ENCODE measurements at places on chromosomes 16 and 17.

DNA sequence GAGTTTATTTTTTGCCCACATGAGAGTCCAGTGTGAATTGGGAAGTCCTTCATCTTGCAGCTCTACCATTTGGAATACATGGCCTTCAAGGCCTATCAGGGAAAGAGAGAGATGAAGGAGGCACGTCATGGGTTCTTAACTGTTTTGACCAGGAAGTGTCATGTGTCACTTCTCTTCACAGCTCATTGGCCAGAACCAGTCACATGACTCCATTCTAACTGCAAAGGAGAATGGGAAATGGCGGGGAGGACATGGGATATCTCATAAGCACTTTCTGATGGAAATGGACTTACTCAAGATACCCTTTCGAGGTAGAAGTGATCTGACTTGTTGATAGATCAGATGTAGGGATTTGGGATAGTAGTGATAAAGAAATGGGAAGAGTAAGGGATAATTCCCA lies 57.9 kb upstream of the CES5A start:
- DNase-seq, result no peak

DNA sequence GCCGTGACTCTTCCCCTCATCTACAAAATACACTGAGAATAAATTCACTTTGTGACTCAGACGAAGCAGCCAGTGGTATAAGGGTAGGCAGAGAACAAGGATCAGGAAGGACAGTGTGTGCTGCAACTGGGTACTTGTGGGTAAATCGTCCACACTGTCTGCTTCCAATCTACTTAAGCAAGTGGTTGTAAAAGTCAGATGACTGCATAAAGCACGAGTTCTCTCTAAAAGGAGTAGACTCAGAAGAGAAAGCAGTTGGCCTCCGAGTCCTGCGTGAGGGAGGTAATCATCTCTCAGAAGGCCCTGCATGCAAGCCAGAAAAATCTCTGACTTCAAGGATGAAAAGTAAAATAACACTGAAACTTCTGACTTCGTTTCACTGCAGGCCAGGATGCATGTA lies 43.1 kb downstream of the ANKFY1 start:
- DNase-seq, result no peak

DNA sequence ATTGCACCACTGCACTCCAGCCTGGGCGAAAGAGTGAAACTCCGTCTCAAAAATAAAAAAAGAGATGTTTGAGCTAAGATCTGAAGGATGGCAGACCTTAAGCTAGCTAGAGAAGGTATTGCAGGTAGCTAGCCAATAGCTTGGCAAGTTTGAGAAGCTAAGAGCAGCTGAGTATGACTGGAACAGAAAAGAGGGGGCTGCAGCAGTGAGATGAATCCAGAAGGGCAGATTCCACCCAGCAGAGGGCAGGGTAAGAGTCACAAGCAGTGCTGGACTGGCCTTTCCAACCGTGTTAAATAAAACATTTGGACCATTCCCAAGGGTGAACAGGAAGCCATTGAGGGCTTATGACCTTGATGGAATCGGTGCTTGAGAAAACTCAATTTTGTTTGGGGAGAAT lies 5.7 kb upstream of the PHAF1 start:
- peak; percentile 9 for DNase-seq

- DNase-seq, result no peak
Observed at GRCh38 chr16:4828567-4829321, 18.3 kb downstream of the GLYR1 start.

- DNase-seq, result no peak
Observed at GRCh38 chr17:82647593-82648164, 565 bp downstream of the WDR45B start.

DNA sequence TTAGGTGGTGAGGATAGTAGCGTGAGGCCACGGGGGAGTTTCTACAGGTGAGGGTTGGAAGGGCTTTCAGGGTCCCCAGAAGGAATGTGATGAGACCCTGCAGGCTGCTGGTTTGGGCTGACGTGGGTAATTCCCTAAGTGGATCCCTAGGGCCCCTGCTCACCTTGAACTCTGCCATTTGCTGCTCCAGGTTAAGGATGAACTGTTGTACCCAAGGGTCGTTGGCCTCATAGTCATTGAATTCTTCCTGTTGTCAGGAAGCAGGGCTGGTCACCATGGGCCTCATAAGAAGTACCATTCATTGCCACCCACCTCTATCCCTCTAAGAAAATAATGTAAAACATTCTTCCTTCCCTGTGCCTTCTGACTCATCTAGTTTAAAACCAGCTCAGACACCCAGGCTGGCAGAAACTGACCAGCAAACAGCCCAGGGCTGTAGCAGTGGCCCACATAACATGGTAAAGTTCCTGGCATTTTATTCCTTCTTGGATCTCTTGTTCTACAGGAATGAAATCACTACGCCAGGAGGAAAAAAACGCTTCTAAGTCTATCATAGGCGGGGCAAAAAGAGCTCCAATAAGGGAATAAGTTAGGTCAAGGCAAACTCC lies 27.6 kb downstream of the FCSK start:
- DNase-seq, result no peak

- no peak for DNase-seq
Observed at GRCh38 chr16:50393858-50394802, 25.3 kb upstream of the BRD7 start.

DNA sequence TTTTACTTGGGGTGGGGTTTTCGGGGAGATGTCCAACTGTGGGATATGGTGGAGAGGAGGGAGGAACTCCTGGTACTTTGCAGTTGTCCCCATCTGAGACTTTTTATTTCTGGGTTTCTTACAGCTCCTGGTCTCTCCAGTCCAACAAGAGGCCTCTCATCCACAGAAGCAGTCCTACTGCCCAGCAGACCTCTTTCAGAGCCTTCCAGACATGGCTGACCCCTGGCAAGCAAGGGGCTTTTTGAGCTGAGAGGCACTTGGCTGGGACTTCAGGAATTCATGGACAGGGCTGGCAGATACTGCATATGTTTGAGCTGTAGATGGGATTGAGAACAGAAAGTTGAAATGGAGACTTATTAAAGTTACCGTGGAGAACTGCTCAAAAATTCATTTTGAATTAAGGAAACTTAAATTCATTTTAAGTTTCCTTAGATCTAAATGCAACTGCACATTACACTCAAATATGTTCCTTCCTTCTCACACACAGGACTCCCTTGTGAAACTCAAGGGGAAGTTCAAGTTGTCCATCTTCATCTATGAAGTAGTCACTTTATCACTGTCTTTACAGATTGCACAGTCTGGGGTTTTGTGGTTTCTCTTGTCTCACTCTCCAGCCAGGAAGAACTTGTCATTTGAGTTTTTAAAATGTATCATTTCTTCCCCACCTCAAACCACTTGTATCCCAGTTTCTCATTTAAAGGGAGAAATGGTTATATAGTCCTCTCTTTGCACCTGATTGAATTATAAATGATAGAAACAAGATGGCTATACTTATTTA lies 1.1 kb downstream of the LASP1NB start:
- no peak for DNase-seq

- no peak for DNase-seq
Observed at GRCh38 chr16:68902969-68903345, 59.6 kb downstream of the TANGO6 start.

GRCh38 chr17:48954300-48954755 lies 9.7 kb upstream of the SNF8 start:
- DNase-seq, result peak; percentile 24

DNA sequence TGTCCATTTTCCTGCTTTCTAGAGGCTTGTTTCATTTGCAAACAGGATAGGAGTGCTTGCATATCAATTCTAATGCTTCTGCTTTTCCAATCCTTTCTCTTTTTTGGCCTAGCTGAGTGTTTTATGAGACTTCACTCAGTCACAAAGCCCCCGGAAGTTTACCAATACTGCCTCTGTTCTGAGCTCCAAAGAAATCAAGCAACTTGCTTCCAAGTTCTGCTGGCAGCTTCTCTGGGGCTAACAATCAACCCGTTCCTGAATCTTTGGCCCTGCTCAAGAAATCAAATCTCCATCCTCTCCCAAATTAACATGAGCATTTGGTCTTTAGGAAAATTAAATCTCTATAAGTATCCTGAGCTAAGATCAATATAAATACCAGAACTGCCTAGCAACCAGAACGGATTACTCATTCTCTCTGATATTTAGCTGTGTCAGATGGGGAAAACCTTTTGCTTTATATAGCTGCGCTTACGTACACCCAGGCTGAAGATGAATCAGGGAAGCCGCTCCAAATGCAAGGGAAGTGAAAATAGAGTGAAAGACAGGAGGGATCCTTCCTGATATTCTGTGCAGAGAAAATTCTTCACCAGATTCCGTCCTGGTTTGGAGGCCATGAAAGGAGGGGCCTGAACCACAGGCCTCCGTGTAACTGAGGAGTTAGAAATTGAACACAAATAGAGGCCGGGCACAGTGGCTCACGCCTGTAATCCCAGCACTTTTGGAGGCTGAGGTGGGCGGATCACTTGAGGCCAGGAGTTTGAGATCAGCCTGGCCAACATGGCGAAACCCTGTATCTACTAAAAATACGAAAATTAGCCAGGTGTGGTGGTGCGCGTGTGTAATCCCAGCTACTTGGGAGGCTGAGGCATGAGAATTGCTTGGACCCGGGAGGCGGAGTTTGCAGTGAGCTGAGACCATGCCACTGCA lies 23.3 kb upstream of the GRB2 start:
- DNase-seq, result peak; percentile 61

GRCh38 chr17:44065668-44066203 lies 735 bp downstream of the LSM12 start:
- DNase-seq, result no peak

- no peak for DNase-seq
Observed at GRCh38 chr16:50863644-50864144, 121.8 kb downstream of the CYLD start.

DNA sequence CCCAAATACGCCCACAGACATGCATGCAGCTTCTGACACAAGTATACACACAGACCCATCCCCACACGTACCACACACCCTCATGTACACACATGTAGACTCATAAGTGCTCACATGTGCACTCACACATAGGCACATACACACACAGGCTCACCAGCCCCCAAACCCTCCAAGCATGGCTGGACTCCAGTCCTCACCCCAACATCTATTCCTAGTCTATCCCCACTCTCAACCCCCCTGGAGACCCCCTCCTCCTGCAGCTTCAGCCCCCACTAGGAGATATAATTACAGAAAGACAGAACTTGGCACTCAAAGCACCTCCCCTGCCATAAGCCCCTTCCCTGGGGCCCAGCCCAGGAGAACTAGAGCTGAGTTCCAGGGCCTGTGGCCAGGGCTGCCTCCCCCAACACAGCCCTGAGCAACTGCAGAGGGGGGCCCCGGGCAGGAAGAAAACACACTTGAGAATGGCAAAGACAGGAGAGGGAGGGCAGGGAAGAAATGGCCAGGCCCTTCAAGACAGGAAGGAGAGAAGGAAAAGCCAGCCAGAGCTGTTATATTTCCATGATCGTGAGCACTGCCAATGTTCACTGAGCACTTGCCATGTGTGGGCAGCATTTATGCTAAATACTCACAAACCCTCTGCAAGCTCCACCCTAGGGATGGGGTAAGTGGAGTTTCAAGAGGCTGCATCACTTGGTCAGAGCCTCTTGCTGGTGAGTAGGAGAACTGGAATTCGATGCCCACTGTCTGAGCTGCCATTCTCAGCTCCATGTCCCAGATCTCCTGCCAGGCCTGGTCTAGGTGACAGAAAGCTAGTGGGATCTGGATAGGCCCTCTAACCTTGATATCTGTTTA lies 224.5 kb downstream of the ZNF423 start:
- peak; percentile 51 for DNase-seq

- no peak for DNase-seq
Observed at GRCh38 chr17:40950176-40950575, 12.7 kb upstream of the KRT23 start.

- DNase-seq, result peak; percentile 75
Observed at GRCh38 chr17:69654981-69655855, 240.7 kb downstream of the MAP2K6 start.

DNA sequence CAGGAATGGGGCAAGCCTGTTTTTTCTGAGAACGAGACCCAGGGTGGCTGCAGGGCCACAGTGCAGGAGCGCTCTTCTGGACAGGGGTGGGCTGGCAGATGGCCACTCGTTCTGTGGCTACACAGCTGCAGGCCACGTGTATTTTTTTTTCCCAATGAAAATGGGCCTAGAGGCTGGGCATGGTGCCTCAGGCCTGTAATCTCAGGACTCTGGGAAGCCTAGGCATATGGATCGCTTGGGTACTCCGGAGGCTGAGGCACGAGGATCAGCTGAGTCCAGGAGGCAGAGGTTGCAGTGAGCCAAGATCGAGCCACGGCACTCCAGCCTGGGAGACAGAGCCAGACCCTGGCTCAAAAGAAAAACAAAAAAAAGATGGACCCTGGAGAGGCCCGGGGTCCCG lies 6.8 kb downstream of the UNKL start:
- DNase-seq, result peak; percentile 18
